ENCODE measurements at places on chromosomes 6 and 20. TPM values are rescaled to one million over a fixed set of nuclear protein-coding genes. Genes with fewer than 3 reads are reported as not detected.

GRCh38 chr20:7665376-7665775 is 274.9 kb downstream of the HAO1 start:
- DNase-seq, result no peak

FAM209B gene
- 4.4 TPM for total RNA-seq

- DNase-seq, result no peak
Measured at GRCh38 chr6:157169656-157170055, 153.7 kb downstream of the TMEM242 start.

- no peak for DNase-seq
Measured at GRCh38 chr6:5782783-5783547, 223.8 kb downstream of the NRN1 start.

- DNase-seq, result no peak
Measured at GRCh38 chr20:38181971-38182370, 16.9 kb upstream of the TGM2 start.

TAGAP gene
- total RNA-seq, result 54.5 TPM

DNA sequence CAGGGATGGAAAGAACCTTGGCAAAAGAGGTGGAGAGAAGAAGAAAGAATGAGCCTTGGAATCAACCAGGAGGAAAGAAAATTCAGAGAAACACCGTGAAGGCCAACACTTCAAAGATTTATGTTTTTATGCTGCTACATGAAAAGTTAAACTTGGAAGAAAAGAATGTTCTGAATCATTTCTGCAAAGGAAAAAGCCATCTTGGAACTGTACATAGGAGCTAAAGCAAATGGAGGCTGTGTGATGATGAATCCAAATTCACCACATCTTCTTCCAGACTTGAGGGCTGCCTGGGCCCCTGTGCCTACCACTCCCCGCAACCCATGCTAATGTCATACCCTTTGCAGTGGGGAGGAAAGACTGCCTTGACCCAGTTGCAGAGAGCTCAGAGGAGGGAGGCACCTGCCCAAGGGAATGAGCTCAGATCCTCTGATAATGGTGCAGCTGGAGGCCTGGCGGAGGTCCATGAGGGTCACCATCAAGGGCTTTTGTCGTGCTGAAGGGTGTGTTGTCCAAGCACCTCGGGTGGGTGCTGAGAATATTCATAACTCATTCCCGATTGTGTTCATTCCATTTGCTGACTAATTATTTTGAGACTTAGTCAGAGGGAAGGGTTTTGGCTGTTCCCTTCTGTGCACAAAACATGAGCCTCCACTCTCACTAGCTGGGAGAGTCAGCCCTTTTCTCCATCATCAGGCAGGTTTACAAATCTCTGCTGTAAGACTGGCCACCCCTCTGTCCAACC is 245.8 kb upstream of the JAG1 start:
- DNase-seq, result no peak

Data from naive thymus-derived CD8-positive, alpha-beta T cell (primary cell).